Lower leg skin (tissue), 4 donors: ENCODE measurements at places on chromosomes 3 and 15.

- no peak for DNase-seq
These were observed 22.3 kb upstream of the SACM1L start for GRCh38 chr3:45666757-45667431.

- DNase-seq: no peak
These were observed 55.6 kb downstream of the PLXNA1 start for GRCh38 chr3:127038466-127038865.

GRCh38 chr3:124291008-124291407, 299.1 kb upstream of the ROPN1 start:
- no peak for DNase-seq

GRCh38 chr3:52859686-52860423, 25.0 kb upstream of the MUSTN1 start:
- no peak for DNase-seq

- peak; percentile 99 for DNase-seq
These were observed at the start of gene SMAD6 for GRCh38 chr15:66702035-66702786. SMAD6 (plus strand) TSS chr15:66702236; CDS start chr15:66703259, 1,023 bp downstream.

DNA sequence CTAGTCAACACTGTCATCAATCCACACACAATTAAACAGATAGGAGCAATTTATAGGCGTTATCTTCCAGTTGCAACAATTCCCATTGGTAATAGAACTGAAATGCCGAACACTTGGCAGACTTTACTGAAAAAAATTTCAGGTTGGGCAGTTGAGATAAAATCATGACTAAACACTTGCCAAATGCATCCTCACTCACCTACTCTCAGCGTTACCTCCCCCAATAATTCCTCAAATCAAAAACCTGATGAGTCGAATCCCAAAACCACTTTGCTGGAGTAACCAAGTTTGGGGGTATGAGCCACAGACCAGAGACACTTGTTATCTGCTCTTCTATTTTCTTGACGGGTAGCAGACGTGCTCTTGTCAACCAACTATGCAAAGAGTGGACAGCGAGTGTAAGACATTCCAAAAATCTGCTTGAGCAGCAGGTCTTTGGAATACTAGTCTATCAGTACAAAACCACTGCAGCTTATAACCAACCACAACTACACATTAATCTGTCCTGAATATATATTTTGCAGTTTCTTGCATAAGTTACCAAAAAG, 30.3 kb downstream of the PPP1R2 start:
- no peak for DNase-seq

GRCh38 chr3:52671676-52672075, 14.0 kb downstream of the PBRM1 start:
- no peak for DNase-seq

- DNase-seq: no peak
These were observed 561.8 kb downstream of the MCTP2 start for GRCh38 chr15:94793207-94793606.

DNA sequence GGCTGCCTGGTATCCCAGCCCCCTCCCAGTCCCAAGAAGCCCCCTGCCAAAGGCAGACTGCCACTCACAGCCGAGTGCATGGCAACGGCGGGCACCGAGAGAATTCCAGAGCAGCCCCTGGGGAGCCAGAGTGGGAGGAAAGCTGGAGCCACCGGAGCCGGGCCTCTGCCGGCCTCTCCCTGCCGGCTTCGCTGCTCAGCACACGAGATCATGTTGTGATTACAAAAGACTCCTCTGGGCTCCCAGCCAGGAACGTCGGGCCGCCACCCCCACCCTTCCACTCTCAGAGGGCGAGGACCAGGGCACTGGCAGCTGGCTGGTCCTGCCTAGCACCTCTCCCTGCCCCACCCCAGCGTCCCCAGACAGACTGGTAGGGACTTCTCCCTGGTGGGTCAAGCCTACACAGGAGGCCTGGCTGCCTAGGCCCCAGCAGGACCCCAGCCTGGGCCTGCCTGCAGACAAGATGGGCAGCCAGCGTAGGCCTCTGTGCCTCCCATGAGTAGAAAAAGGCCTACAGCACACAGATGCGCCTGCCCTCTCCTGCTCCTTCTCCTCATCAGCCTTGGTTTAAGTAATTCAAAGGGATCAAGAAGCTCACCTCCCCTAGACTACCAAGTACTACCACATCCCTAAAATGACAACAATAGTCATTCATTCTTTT, at the start of gene CCDC9B:
TSS of gene CCDC9B (minus strand) at position 200 of the 661 bp plus-strand sequence. CDS start at position 80, 120 bp downstream.
- peak; percentile 87 for DNase-seq

- DNase-seq: no peak
These were observed 85.1 kb upstream of the CSPG5 start for GRCh38 chr3:47663630-47664240.

DNA sequence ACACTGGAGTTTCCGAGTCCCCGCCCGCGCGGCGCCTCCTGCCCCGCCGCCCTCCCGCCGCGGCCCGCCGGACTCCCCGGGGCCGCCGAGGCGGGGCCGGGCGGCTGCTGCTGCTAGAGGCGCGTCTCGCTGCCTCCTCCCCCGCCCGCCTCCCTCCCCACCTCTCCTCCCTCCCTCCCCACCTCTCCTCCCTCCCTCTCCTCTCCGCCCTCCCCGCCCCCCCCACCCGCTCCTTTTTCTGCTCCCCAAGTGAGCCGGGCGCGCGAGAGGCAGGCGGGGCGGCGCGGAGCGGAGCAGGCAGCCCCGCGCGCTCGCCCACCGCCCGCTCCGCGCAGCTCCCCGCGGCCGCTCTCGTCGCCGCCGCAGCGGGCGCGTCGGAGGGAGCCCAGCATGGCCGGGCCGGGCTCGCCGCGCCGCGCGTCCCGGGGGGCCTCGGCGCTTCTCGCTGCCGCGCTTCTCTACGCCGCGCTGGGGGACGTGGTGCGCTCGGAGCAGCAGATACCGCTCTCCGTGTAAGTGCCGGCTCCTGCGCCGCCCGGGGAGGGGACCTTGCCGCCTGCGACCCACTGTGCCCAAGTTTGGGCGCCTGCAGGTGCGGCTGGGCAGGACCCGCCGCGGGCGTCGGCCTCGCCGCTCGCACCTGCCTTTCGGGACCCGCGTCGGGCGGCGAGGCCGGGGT, at the start of gene CACNA2D3:
TSS of gene CACNA2D3 (plus strand) at position 229 of the 679 bp plus-strand sequence.
- no peak for DNase-seq

- DNase-seq: no peak
These were observed 35.4 kb downstream of the BCL2L10 start for GRCh38 chr15:52076889-52077781.

DNA sequence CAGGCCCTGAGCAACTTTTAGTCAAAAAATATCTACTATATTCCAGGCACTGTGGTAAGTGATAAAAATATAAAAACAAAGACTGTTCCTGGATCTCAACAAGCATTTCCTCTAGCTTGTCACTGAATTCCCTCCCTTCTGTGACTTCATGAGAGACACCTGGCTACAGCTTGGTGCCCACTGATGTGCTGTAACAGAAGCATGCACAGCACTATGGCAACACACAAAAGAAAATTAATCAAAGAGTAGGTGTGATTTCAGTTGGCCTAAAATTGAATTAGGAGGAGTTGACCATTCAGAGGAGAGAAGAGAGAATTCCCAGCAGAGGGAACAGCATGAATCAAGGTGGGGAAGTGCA, 158.9 kb upstream of the LPP start:
- DNase-seq: no peak

GRCh38 chr3:146067048-146067447, 93.9 kb downstream of the PLOD2 start:
- DNase-seq: no peak

DNA sequence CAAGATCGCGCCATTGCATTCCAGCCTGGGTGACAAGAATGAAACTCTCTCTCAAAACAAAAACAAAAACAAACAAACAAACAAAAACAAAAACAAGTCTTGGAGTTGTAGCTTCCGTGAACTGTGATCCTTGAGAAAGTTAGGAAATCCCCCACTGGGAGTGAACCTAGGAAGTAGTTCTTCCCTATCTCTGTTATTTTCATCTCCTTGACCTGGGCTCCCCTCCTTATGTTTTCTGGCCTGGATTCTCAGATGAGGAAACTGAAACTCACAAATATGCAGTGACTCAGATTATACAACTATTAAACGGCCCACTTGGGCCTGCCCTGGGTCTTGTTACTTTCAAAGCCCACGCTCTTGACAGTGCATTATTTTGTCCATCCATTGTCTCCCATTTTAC, 29.7 kb downstream of the SAXO2 start:
- no peak for DNase-seq
